ENCODE measurements at places on chromosomes 13 and 19.

GRCh38 chr13:74845806-74846205 is 636.2 kb downstream of the TBC1D4 start:
- no peaks in the 10 kb centered on the region for H3K27me3 ChIP-seq
- H3K4me1 ChIP-seq = no peaks in the 10 kb centered on the region
- H3K36me3 ChIP-seq = no peaks in the 10 kb centered on the region
- no peak for DNase-seq

GRCh38 chr19:1340681-1341469 is 42.8 kb upstream of the NDUFS7 start:
- peaks cover 4% of the 10 kb centered on the region for H3K4me1 ChIP-seq
- H3K27me3 ChIP-seq = no peaks in the 10 kb centered on the region
- H3K4me3 ChIP-seq = no peak overlapping the region

DNA sequence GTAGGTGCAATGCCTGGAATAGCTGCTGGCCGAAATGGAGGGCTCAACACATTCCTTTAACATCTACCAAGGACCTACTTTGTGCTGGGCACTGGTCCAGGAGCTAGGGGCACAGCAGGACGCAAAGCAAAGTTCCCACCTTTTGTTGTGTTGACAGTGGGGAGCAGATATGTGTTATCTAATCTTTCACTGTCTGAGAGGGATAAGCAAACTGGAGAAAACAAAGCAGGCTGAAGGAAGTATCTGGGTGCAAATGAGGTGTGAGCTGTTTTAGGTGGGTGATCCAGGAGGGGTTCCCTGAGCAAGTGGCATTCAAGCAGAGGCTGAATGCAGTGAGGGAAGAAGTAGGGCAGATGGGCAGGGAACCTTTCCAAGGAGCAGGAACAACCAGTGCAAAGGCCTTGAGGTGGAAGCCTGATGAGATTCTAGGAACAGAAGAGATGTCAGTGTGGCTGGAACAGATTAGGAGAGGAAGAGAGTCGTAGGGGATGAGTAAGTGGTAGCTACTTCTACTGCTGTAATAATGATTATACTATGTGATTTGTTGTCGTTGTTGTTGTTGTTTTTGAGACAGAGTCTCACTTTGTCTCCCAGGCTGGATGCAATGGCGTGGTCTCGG is 2.2 kb upstream of the PLAUR start:
- peaks cover 37% of the 10 kb centered on the region for H3K4me1 ChIP-seq
- peak overlapping the region; percentile 20 for H3K27ac ChIP-seq
- peaks cover 44% of the 10 kb centered on the region for H3K27me3 ChIP-seq
- peaks cover 11% of the 10 kb centered on the region for H3K36me3 ChIP-seq
- no peak for DNase-seq

GRCh38 chr19:46924874-46925547 is 64.2 kb downstream of the ARHGAP35 start:
- H3K27me3 ChIP-seq = no peaks in the 10 kb centered on the region
- H3K4me3 ChIP-seq = no peak overlapping the region
- H3K27ac ChIP-seq = peak overlapping the region; percentile 61
- peaks cover 32% of the 10 kb centered on the region for H3K36me3 ChIP-seq

GRCh38 chr19:17831419-17831888 is 10.1 kb upstream of the INSL3 start:
- H3K4me3 ChIP-seq = peak overlapping the region; percentile 90
- peaks cover 21% of the 10 kb centered on the region for H3K27me3 ChIP-seq
- H3K4me1 ChIP-seq = peaks cover 10% of the 10 kb centered on the region
- H3K27ac ChIP-seq = no peak overlapping the region

DNA sequence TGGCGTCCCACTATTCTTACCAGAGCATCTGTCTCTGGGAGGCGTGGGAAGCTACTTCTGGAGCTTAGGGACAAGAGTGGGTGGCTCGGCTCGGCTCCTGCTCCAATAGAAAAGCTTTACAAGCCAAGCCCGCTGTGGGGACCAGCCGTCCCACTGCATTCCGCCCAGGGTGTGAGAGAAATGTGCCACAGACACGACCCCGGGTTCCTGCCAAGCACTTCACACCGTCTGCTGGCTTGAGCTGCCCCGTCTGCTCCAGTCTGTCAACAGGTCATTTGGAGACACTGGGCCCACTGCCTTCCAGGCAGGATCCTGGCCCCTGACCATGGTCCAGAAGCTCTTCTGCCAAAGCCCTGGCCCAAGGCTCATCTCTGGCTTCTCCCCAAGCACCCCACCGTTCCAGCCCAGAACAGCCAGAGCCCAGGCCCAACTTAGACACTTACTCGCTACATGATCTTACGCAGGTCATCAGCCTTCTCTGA is 6.5 kb upstream of the FKRP start:
- DNase-seq = no peak
- H3K36me3 ChIP-seq = no peaks in the 10 kb centered on the region
- no peaks in the 10 kb centered on the region for H3K27me3 ChIP-seq
- H3K4me1 ChIP-seq = peaks cover 33% of the 10 kb centered on the region
- peak overlapping the region; percentile 50 for H3K27ac ChIP-seq
- H3K4me3 ChIP-seq = no peak overlapping the region

DNA sequence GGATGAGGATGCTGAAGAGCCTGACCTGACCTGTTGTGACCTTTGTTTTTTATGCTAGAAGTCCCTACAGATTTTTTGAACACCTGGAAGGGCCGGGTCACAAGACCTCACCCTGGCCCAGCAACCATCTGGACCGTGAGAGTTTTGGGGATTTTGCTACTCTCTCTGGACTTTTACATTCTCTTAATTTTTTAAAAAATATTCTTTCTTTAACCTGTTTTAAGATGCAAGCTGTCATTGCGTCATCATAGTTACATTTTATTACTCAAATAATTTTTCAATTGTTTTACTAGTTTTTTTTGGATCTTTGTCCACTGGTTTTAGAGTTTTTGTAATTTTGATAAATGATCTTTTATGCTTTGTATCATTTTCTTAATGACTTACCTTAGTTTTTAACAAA is 7.5 kb downstream of the DKKL1 start:
- no peaks in the 10 kb centered on the region for H3K36me3 ChIP-seq
- no peaks in the 10 kb centered on the region for H3K4me1 ChIP-seq
- no peak for DNase-seq
- H3K4me3 ChIP-seq = no peak overlapping the region

- peak overlapping the region; percentile 87 for H3K4me3 ChIP-seq
- H3K4me1 ChIP-seq = peaks cover 31% of the 10 kb centered on the region
- H3K36me3 ChIP-seq = peaks cover 4% of the 10 kb centered on the region
Observed at GRCh38 chr13:113001241-113002140, 32.5 kb downstream of the MCF2L start.

DNA sequence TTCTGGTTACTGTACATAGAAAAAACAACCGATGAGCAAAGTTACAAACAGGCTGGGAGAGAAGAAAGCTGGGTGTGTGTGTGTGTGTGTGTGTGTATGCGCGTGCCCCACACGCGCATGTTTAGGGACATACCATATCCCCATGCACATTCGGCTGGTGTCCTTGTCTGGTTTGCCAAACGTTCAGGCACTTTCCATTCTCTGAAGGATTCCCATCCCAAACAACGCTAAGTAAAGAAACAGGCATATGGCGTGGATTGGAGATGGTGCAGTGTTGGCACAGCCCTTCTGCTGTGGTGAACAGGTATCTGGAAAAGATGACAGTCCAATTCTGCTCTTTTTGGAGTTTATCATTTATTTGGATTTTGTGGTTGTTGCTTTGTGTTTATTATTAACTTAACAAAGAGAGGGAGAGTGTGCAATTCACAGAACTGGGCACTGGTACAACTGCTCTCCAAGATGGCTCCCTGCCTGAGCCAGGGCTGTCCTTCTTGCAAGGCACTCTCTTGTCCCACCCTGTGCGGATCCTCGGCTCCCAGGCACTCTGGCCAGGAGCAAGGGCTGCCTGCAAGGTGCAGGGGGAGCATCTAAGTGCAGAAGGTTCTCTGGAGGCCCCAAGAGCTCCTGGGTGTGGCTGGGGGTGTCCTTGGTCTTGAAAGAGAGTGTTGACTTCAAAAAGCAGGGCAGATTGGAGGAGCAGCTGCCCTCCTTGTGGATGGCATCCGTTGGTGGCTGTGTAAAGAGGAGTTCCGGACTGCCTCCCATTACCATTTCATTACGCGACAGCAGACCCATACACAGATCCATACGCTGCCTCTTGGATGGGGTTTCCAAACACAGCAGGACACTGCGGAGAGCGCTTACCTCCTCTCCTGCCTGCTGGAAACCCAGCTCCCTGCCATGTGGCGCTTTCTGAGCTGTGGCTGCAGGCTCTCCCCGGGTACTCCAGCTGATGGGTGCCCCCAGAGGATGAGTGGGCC is 263.1 kb downstream of the ZNF536 start:
- H3K36me3 ChIP-seq = no peaks in the 10 kb centered on the region
- peaks cover 2% of the 10 kb centered on the region for H3K27me3 ChIP-seq
- H3K4me1 ChIP-seq = no peaks in the 10 kb centered on the region
- no peak overlapping the region for H3K4me3 ChIP-seq
- no peak for DNase-seq

DNA sequence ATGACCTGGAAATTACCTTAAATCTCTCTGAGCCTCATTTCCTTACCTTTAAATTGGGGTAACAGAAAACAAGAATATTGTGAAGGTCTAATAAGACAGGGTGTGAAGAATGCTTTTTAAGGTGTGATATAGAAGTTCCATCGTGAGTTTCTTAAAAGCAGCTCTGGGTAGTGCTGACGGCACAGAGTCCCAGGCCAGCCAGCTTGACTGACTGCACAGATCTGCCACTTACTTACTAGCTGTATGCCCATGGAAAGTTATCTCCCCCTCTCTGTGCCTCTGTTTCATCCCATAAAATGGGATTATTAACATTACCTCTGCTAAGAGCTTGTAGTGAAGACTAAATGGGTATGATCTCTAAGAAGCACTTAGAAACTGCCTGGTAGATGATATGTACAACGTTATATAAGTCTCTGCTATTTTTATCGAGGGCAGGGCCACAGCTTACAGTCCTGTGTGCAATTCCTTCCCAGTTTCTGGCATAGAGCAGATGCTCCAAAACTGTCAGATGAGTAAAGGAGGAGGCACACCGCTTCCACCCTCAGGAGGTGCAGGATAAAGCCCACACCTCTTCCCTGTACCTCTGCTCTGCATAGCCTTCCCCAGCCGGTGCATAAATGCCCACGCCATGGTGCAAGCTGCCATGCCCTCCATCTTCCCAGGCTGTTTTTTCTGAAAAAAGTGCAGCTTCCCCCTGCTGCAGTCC is 99.6 kb downstream of the MBNL2 start:
- no peak overlapping the region for H3K27ac ChIP-seq
- peaks cover 4% of the 10 kb centered on the region for H3K36me3 ChIP-seq
- no peak overlapping the region for H3K4me3 ChIP-seq
- DNase-seq = no peak

- H3K36me3 ChIP-seq = no peaks in the 10 kb centered on the region
- DNase-seq = no peak
- no peak overlapping the region for H3K27ac ChIP-seq
- H3K4me3 ChIP-seq = no peak overlapping the region
- H3K4me1 ChIP-seq = peaks cover 13% of the 10 kb centered on the region
Observed at GRCh38 chr13:33644581-33645543, 173.1 kb upstream of the RFC3 start.

GRCh38 chr13:99295488-99296252 is 11.5 kb downstream of the GPR183 start:
- H3K27ac ChIP-seq = no peak overlapping the region
- H3K27me3 ChIP-seq = no peaks in the 10 kb centered on the region

GRCh38 chr13:74528734-74529513 is 394.7 kb upstream of the KLF12 start:
- no peak overlapping the region for H3K27ac ChIP-seq
- no peak overlapping the region for H3K4me3 ChIP-seq
- no peak for DNase-seq
- peaks cover 28% of the 10 kb centered on the region for H3K4me1 ChIP-seq
- no peaks in the 10 kb centered on the region for H3K36me3 ChIP-seq

GRCh38 chr13:22298530-22298929 is 627.7 kb downstream of the FGF9 start:
- peaks cover 3% of the 10 kb centered on the region for H3K36me3 ChIP-seq
- no peak overlapping the region for H3K27ac ChIP-seq
- H3K4me1 ChIP-seq = no peaks in the 10 kb centered on the region
- no peak for DNase-seq

- H3K4me1 ChIP-seq = no peaks in the 10 kb centered on the region
- H3K27me3 ChIP-seq = no peaks in the 10 kb centered on the region
- no peak overlapping the region for H3K27ac ChIP-seq
- DNase-seq = no peak
- no peak overlapping the region for H3K4me3 ChIP-seq
- no peaks in the 10 kb centered on the region for H3K36me3 ChIP-seq
Observed at GRCh38 chr13:71274923-71275608, 591.9 kb downstream of the DACH1 start.

DNA sequence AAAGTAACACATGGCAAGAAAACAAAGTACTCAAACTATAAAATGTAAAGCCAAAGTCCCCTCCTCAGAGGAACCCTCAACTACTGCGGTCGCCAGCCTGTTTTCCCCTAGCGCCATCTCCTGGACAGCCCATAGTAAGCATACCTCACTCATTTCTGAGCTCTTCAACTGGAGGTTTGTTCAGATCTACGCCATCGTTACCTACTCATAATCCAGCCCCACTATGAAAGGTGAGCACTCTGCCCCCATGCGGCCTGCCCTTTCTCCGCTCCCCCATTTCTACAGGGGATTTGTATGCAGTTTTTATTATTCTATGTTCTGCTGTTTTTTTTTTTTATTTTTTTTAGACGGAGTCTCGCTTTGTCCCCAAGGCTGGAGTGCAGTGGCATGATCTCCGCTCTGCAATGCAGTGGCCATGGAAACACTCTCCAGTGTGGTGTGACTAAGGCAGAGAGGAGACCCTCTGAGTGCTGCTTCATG is 26.2 kb downstream of the OPA3 start:
- H3K4me3 ChIP-seq = no peak overlapping the region
- H3K27ac ChIP-seq = peak overlapping the region; percentile 53
- H3K4me1 ChIP-seq = peaks cover 13% of the 10 kb centered on the region
- no peaks in the 10 kb centered on the region for H3K36me3 ChIP-seq
- H3K27me3 ChIP-seq = no peaks in the 10 kb centered on the region
- no peak for DNase-seq

DNA sequence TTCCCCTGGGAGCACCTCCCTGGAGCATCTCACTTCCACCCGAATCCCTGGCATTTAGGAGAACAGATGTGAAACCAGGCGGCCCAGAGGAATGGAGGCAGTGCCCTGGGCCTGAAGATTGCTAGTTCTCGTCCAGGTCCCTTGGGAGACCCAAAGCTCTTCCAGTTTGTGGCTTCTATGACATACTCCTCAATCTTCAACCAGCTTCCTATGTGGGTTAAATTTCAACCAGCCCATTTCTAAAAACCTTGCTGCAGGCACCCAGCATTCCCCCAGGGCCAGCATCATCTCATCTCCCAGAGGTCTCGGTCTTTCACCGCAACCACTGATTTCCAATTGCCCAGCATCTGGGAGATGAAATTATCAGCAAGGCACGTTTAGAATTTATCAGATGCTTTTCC is 46.0 kb upstream of the STK24 start:
- H3K4me1 ChIP-seq = peaks cover 20% of the 10 kb centered on the region
- no peak overlapping the region for H3K27ac ChIP-seq
- no peaks in the 10 kb centered on the region for H3K36me3 ChIP-seq
- no peak overlapping the region for H3K4me3 ChIP-seq

DNA sequence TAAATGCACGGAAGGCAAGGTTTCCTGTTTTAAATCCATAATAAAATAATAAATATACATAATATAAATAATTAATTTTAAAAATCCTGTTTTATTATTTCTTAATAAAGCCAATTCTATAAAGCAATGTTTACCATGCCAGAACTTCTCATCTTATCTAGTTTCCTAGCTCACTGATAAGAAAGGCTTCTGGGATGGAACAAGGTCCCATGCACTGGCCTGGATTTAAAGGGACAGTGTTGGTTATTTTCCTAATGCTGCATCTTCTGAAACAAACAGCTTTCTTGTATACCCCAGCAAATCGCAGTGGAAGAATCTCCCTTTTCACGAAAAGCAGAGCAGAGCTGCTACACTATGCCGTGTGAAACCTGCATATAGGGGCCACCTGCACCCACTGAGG is 68.8 kb downstream of the LNX2 start:
- no peak for DNase-seq
- no peak overlapping the region for H3K4me3 ChIP-seq
- peaks cover 20% of the 10 kb centered on the region for H3K36me3 ChIP-seq
- no peaks in the 10 kb centered on the region for H3K4me1 ChIP-seq
